ENCODE measurements at places on chromosomes 12 and 14. TPM values are rescaled to one million over a fixed set of nuclear protein-coding genes. Genes with fewer than 3 reads are reported as not detected.

DNA sequence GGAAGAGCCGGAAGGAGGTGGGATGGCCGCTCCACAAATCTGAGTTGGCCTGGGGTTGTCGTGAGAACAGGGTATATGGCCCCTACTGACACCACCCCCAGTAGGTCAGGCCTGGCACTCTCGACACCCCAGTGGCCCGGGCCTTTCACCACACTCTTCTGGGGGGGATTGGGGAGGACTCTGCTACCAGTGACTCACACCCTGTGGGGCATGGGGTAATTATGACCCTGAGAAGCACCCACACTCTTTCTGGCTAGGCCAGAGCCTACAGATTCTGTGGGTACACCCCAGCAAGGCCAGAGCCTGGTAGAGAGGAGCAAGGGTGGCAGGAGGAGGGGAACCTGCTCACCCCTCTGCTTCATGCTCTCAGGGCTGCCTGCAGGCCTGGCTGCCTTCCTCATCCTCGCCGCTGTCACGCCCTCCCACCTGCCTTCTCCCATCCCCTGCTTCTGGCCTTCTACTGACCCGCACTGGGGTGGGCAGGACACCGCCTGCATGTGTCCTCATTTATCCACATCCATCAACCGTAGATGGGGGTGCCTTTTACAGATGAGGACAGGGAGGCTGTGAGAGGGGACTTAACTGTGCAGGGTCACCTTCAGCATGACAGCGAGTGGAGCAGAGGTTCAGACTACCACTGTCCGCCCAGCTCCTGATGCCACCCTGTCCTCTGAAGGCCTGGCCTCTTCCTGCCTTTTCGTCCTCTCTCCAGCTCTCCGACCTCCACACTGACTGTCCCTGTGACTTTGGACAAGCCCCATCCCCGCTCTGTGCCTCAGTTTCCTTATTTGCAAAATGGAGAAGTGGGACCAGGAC lies 18.4 kb downstream of the ASB2 start:
- ATAC-seq = no peak

- no peak for ATAC-seq
Measured at GRCh38 chr12:71871116-71871515, 31.6 kb downstream of the TBC1D15 start.

DNA sequence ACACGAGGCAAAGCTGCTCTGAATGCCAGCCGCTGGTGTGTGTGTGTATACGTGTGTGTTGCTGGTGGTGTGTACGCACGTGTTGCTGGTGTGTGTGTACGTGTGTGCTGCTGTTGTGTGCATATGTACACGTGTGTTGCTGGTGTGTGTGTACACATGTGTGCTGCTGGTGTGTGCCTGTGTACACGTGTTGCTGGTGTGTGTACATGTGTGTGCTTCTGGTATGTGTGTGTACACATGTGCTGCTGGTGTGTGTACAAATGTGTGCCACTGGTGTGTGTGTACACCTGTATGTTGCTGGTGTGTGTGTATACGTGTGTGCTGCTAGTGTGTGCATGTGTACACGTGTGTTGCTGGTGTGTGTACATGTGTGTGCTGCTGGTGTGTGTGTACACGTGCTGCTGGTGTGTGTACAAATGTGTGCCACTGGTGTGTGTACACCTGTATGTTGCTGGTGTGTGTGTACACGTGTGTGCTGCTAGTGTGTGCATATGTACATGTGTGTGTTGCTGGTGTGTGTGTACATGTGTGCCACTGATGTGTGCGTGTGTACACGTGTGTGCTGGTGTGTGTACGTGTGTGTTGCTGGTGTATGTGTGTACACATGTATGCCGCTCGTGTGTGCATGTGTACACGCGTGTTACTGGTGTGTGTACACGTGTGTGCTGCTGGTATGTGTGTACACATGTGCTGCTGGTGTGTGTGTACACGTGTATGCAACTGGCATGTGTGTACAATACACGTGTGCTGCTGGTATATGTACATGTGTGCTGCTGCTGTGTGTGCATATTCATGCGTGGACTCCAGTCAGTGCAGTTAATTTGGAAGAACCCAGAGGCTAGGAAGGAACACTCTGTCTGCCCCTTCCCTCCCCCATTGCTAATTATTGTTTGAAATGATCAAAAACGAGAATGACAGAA lies 47.2 kb downstream of the CACNA2D4 start:
- no peak for ATAC-seq

- no peak for ATAC-seq
Measured at GRCh38 chr14:90540437-90540836, 143.6 kb downstream of the CALM1 start.

- no peak for ATAC-seq
Measured at GRCh38 chr12:55041345-55042055, 21.7 kb downstream of the NEUROD4 start.

GRCh38 chr12:68867606-68868005 lies 59.6 kb downstream of the MDM2 start:
- no peak for ATAC-seq

The SLCO1B3 gene
- not detected for total RNA-seq

The DEPDC4 gene
- 2.4 TPM for total RNA-seq

The TAS2R20 gene
- 4.4 TPM for total RNA-seq

- no peak for ATAC-seq
Measured at GRCh38 chr12:132354211-132354981, 25.0 kb upstream of the GALNT9 start.

GRCh38 chr14:90625445-90625844 lies 190.8 kb downstream of the TTC7B start:
- no peak for ATAC-seq

- ATAC-seq = no peak
Measured at GRCh38 chr14:33717866-33718265, 233.0 kb downstream of the EGLN3 start.

- ATAC-seq = no peak
Measured at GRCh38 chr14:102027951-102028350, 58.9 kb downstream of the HSP90AA1 start.

DNA sequence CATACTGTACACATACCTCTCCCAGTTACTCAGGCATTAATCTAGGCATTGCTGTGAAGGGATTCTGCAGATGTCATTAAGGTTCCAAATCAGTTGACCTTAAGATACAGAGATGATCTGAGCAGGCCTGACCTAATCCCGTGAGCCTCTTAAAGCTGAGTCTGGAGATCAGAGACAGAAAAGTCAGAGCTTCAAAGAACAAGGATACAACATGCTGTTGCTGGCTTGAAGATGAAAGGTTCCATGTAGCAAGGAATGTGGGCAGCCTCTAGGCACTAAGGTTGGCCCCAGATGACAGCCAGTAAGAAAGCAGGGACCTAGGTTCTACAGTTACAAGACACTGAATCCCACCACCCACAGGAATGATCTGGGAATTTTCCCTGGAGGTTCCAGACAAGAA lies 81.1 kb downstream of the MAP1LC3B2 start:
- ATAC-seq = no peak

The CLEC12A gene
- not detected for total RNA-seq

GRCh38 chr12:31259136-31259886 lies 66.6 kb downstream of the SINHCAF start:
- no peak for ATAC-seq

GRCh38 chr14:51554339-51554920 lies 97.3 kb upstream of the FRMD6 start:
- no peak for ATAC-seq

DNA sequence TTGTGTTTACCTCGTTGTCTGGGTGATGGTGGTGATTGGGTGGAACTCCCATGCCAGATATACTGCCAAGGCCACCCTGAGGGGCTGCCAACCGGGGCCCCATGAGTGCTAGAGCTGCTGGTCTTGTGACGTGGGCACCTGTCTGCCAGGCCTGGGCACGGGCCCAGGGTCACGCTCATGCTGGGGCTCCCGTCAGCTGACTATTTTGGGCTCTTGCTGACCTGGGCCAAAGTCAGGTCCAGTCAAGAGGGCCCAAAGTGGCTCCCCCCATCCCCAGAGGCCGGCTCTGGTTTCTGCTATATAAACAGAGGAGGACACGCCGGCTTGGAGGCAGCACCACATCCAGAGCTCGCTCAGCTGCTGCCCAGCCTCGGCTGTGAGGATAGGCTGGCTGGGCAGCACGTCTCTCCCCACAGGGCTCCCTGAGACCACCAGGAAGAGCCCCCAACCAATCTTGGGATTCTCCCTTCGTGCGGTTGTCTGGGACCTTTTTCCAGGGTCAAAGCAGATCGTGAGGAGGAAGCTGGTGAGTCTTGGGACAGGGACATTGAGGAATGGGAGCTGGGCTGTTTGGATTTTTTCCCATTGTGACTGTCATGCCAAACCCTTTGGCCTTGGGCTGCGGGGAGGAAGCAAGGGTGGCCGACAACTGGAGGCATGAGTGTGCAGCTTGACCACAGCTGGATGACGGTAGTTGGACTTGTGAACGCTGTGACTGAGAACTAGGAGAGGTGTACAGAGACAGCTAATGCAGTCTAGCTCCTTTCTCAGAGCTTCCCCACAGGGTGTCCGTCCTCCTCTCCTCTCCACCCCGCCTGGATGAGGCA lies 7.6 kb upstream of the NR4A1 start:
- ATAC-seq = no peak

DNA sequence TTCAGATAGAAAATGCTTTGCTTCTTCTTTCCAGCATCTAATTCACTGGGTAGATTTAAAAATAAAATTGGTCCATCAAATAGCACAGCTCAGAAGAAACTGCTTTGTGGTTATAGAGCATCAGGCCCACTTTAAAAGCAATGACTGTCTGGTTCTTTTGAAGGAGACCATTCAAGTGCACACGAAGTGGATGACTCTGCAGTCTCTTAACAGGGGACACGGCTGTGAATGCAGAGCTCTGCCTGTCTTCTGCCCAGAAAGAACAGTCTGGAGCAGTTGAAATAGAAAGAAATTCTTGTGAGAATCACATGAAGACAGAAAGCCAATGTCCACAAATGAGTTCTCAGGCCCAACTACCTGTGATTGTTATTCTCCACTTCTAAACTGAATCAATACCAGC lies 138.7 kb upstream of the PLEKHA5 start:
- no peak for ATAC-seq

GRCh38 chr14:49193332-49194065 lies 392.7 kb downstream of the RPS29 start:
- peak; percentile 18 for ATAC-seq

The DCD gene
- total RNA-seq = not detected

DNA sequence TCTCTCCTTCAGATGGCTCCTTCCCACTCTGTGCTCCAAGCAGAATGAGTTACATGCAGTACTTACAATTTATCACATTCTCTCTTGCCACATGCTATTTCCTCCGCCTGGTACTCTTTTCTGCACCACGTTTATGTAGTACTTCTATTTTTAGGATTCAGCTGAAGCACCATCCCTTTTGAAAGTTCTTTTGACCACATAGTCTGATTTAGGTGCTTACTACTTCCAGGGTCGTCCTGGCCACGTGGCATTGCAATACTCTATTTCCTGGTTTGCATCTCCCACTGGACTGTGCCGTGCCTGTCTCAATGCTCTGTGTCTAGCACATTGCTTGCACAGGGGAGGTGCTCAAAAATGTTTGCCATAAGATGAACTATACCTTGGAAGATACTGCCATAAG lies 16.3 kb upstream of the TBC1D30 start:
- no peak for ATAC-seq

DNA sequence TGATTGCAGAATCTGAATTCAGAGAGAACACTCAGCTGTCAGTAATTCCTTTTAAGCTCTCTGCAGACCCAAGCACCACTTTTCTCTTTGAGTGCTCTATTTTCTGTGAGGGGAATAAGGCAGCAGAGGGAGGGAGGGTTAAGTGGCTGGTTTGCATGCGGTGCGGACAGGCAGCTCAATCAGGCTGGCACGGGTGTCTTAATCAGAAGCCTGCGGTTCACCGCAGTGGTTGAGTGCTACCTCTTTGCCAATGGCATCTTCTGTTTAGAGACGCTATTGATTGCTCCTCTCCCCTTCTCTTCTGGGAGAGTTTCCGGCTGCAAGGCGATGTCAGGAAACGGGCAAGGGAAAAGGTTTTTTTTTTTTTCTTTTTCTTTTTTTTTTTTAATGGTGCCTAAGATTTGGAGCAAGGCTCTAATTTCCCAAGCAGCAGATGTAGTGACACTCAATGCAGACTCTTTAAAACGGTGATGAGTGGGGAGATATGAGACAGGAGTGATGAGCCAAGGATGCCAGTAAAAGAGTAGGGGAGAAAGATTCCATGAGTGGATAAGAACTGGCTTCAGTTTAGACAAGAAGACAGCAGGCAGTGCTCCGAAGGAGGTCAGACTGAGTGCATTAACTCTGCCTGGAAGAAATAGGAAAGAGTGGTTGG lies 533.7 kb upstream of the SEL1L start:
- no peak for ATAC-seq

The TCL1B gene
- not detected for total RNA-seq

DNA sequence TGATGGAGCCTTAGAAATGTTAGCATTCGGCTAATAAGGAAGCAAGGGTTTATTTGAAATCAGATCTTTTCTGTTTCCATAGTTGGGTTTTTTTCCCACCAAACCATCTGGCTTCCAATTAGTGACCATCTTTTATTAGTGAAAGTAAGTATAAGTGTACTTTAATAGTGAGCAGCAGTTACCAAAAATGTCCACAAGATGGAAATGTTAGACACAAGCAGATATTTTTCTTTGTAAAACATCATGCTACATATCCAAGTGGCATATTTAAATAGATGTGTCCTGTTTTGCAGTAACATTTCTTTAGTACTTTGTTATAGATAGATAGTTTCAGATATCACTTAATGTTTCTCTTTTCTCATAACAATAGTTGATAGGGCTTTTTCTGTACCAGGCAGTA lies 28.8 kb downstream of the YEATS4 start:
- ATAC-seq = no peak

- ATAC-seq = no peak
Measured at GRCh38 chr12:124829008-124829707, 34.5 kb downstream of the SCARB1 start.

DNA sequence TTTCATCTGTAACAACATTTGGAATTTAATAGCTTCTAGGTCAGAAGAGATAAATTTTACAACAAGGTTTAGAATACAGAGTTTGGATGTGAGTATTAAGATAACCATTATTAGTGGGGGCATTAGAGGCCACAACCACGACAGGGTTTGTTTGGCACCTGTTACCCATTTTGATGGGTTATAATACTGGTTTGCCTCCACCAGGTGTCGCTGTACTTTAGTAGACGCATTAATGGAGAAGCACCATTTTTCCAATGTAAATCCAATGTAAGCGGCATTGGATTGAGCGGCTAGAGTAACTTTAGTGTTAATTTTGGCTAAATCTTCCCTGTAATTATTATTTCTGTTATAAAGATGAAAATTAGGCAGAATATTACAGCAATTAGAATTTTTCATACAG lies 136.2 kb downstream of the SLCO1B3 start:
- no peak for ATAC-seq

- peak; percentile 77 for ATAC-seq
Measured at GRCh38 chr14:56004786-56005185, 113.4 kb upstream of the PELI2 start.

- ATAC-seq = no peak
Measured at GRCh38 chr12:54541751-54542290, 7.6 kb upstream of the PDE1B start.

GRCh38 chr14:88612981-88613380 lies 50.1 kb downstream of the ZC3H14 start:
- no peak for ATAC-seq
